ENCODE measurements at places on chromosomes 2 and 18. TPM values are rescaled to one million over a fixed set of nuclear protein-coding genes. Genes with fewer than 3 reads are reported as not detected.

The TET3 gene
- 5.8 TPM for total RNA-seq

- H3K36me3 ChIP-seq, result peaks cover 40% of the 10 kb centered on the region
Measured at GRCh38 chr2:112001942-112002341, 53.1 kb upstream of the TMEM87B start.

DNA sequence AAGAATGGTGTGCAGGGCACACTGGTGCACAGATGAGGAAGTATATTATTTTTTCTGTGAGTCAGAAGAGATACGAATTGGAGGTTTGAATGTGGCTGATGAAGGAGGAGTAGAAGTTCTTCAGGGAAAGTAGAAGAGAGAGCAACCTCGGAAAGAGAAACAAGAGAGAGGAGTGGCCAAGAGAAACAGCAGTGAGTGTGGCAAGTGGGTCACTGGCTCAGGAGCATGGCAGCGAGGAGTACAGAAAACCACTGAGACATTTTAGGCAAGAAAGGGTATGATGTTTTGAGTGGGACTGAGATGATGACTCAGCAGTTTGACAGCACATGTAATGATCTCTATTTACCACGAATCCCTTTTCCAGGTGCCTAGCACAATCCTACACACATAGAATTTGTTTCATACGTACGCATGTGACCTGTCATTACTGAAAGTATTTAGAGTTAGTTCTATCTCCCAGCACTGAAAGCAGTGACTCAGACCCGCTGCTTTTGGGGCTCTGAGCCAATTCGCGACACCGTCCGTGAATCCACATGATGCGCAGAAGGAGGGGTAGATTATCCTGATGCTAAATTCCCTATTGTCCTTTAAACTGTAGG is 915.4 kb downstream of the DCDC2C start:
- H3K4me1 ChIP-seq, result no peaks in the 10 kb centered on the region
- no peaks in the 10 kb centered on the region for H3K27me3 ChIP-seq
- H3K27ac ChIP-seq, result no peak overlapping the region
- no peak for DNase-seq
- no peaks in the 10 kb centered on the region for H3K36me3 ChIP-seq

GRCh38 chr2:120807751-120808150 is 72.1 kb downstream of the GLI2 start:
- no peak for DNase-seq
- H3K36me3 ChIP-seq, result no peaks in the 10 kb centered on the region
- no peak overlapping the region for H3K27ac ChIP-seq

- H3K27ac ChIP-seq, result no peak overlapping the region
- no peak for DNase-seq
- H3K4me3 ChIP-seq, result peak overlapping the region; percentile 37
- H3K4me1 ChIP-seq, result peaks cover 23% of the 10 kb centered on the region
- peaks cover 96% of the 10 kb centered on the region for H3K27me3 ChIP-seq
Measured at GRCh38 chr2:161423421-161424393, 7.6 kb downstream of the TBR1 start.

DNA sequence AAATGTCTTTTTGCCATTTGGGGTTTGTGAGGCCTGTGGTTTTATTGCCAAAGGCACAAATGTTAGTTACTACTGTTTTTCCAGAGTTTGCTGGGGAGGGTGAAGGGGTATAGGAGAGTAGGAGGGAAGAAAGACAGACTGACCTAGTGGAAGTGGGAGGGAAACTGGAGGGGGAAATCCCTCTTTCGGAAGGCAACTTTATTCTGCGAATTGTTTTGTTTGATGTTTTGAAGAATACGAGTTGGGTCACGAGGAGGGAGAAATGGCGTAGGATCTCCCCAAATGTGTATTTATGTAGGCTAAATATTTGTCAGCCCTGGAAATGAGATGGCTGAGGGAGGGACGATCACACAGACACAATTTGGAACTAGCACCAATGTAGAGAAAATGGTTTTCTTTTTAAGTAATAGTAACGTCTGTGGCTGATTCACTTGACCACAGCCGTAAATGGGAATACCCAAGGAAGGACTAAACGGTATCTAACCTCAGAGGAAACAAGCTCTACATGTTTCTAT is 172.3 kb downstream of the ICOS start:
- DNase-seq, result no peak
- peaks cover 52% of the 10 kb centered on the region for H3K4me1 ChIP-seq
- no peak overlapping the region for H3K27ac ChIP-seq
- H3K36me3 ChIP-seq, result no peaks in the 10 kb centered on the region

- H3K27ac ChIP-seq, result no peak overlapping the region
- peaks cover 52% of the 10 kb centered on the region for H3K36me3 ChIP-seq
- no peak for DNase-seq
- no peaks in the 10 kb centered on the region for H3K27me3 ChIP-seq
- H3K4me3 ChIP-seq, result no peak overlapping the region
Measured at GRCh38 chr2:38747819-38748218, 3.3 kb downstream of the SRSF7 start.

Measured in sigmoid colon (tissue), 7 donors.